A549 treated with dexamethasone at 1 μM for 4 hours (cell line): ENCODE measurements at places on chromosomes 1 and 21. TPM values are rescaled to one million over a fixed set of nuclear protein-coding genes. Genes with fewer than 3 reads are reported as not detected.

C1QB gene
- total RNA-seq, result not detected in 5 replicates

TSPAN1 gene
- 1.7 to 2.6 TPM (median 2.3 TPM) in 5 replicates for total RNA-seq

TADA1 gene
- total RNA-seq, result 11.0 to 13.5 TPM (median 12.4 TPM) in 5 replicates

UBL4B gene
- total RNA-seq, result not detected in 5 replicates

NOC2L gene
- 63.0 to 92.6 TPM (median 88.9 TPM) in 5 replicates for total RNA-seq

LRRC53 gene
- not detected in 5 replicates for total RNA-seq

GJA9 gene
- total RNA-seq, result 0.05 to 0.06 TPM (median 0.05 TPM) in 3 of 5 replicates, not detected in the others

GLIS1 gene
- total RNA-seq, result 0.05 to 0.11 TPM (median 0.06 TPM) in 5 replicates

SHISAL2A gene
- 0.38 to 1.1 TPM (median 0.59 TPM) in 5 replicates for total RNA-seq

LCE1B gene
- 0.08 TPM in 1 of 5 replicates, not detected in the others for total RNA-seq

CRP gene
- not detected in 5 replicates for total RNA-seq

AGTRAP gene
- total RNA-seq, result 75.6 to 98.4 TPM (median 93.6 TPM) in 5 replicates

RNF223 gene
- 0.13 to 0.20 TPM (median 0.18 TPM) in 5 replicates for total RNA-seq

SETD4 gene
- total RNA-seq, result 8.6 to 10.7 TPM (median 9.2 TPM) in 5 replicates

LDLRAD1 gene
- total RNA-seq, result not detected in 5 replicates

MEF2D gene
- 19.8 to 38.2 TPM (median 33.5 TPM) in 5 replicates for total RNA-seq

OR6K3 gene
- not detected in 5 replicates for total RNA-seq

PTGFRN gene
- total RNA-seq, result 13.8 to 15.7 TPM (median 14.5 TPM) in 5 replicates

WNT2B gene
- 0.19 to 0.33 TPM (median 0.21 TPM) in 5 replicates for total RNA-seq

F5 gene
- 0.09 to 0.36 TPM (median 0.12 TPM) in 5 replicates for total RNA-seq

HPCA gene
- 0.19 to 0.43 TPM (median 0.26 TPM) in 5 replicates for total RNA-seq

MAP3K21 gene
- 7.3 to 10.5 TPM (median 9.3 TPM) in 5 replicates for total RNA-seq

MPL gene
- total RNA-seq, result 0.15 to 0.25 TPM (median 0.16 TPM) in 3 of 5 replicates, not detected in the others

NUDT4B gene
- total RNA-seq, result 0.58 to 1.9 TPM (median 1.1 TPM) in 5 replicates

ANGPTL3 gene
- not detected in 5 replicates for total RNA-seq

NCAM2 gene
- total RNA-seq, result not detected in 5 replicates

ACTA1 gene
- 0.09 to 0.17 TPM (median 0.10 TPM) in 3 of 5 replicates, not detected in the others for total RNA-seq

NSL1 gene
- 28.1 to 37.5 TPM (median 28.5 TPM) in 5 replicates for total RNA-seq

WDR3 gene
- total RNA-seq, result 25.9 to 37.1 TPM (median 35.2 TPM) in 5 replicates

RPS6KA1 gene
- 12.4 to 17.8 TPM (median 17.3 TPM) in 5 replicates for total RNA-seq

COG2 gene
- 19.1 to 21.5 TPM (median 20.6 TPM) in 5 replicates for total RNA-seq

DENND2D gene
- 1.0 to 1.3 TPM (median 1.1 TPM) in 5 replicates for total RNA-seq

PPIE gene
- total RNA-seq, result 36.5 to 39.9 TPM (median 36.8 TPM) in 5 replicates

SFN gene
- 468 to 645 TPM (median 543 TPM) in 5 replicates for total RNA-seq

CEP85 gene
- 10.7 to 12.9 TPM (median 12.3 TPM) in 5 replicates for total RNA-seq

RUNX3 gene
- total RNA-seq, result 3.9 to 9.0 TPM (median 6.8 TPM) in 5 replicates

PADI4 gene
- total RNA-seq, result not detected in 5 replicates

CCDC181 gene
- 0.07 to 0.29 TPM (median 0.21 TPM) in 5 replicates for total RNA-seq

TTLL7 gene
- total RNA-seq, result 2.1 to 3.8 TPM (median 3.6 TPM) in 5 replicates

RIPK4 gene
- 16.0 to 23.1 TPM (median 20.0 TPM) in 5 replicates for total RNA-seq

DHX9 gene
- 164 to 174 TPM (median 169 TPM) in 5 replicates for total RNA-seq

AHDC1 gene
- total RNA-seq, result 16.9 to 31.3 TPM (median 29.9 TPM) in 5 replicates

CSRP1 gene
- 374 to 534 TPM (median 386 TPM) in 5 replicates for total RNA-seq

ADGRB2 gene
- total RNA-seq, result 3.9 to 5.6 TPM (median 4.9 TPM) in 5 replicates

MAP10 gene
- 0.64 to 1.0 TPM (median 0.98 TPM) in 5 replicates for total RNA-seq

ADAMTSL4 gene
- 2.8 to 7.6 TPM (median 6.2 TPM) in 5 replicates for total RNA-seq

VWA5B1 gene
- total RNA-seq, result not detected in 5 replicates

ABCG1 gene
- total RNA-seq, result 2.4 to 2.8 TPM (median 2.4 TPM) in 5 replicates
